ENCODE measurements at places on chromosomes 5 and 9.

DNA sequence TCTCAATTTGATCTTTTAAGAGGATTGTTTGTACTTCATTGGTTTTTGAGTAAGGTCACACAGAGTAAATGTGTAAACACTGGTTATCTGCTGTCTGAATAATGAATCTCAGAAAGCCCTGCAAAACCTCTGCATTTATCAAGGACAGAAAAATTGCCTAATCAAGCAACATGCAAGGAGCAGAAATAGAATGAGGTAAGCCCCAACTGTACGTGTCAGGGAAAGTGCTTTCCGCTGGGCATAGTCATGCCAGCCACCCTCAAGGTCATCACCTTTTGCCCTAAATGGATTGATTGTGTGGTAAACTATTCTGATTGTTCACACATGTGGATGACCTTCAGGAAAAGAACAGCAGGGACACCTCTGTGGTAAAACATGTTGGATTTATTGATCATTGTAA, 376.9 kb upstream of the KCNN2 start:
- no peak for DNase-seq

- DNase-seq, result no peak
Measured at GRCh38 chr5:90598293-90598692, 39.7 kb downstream of the ADGRV1 start.

DNA sequence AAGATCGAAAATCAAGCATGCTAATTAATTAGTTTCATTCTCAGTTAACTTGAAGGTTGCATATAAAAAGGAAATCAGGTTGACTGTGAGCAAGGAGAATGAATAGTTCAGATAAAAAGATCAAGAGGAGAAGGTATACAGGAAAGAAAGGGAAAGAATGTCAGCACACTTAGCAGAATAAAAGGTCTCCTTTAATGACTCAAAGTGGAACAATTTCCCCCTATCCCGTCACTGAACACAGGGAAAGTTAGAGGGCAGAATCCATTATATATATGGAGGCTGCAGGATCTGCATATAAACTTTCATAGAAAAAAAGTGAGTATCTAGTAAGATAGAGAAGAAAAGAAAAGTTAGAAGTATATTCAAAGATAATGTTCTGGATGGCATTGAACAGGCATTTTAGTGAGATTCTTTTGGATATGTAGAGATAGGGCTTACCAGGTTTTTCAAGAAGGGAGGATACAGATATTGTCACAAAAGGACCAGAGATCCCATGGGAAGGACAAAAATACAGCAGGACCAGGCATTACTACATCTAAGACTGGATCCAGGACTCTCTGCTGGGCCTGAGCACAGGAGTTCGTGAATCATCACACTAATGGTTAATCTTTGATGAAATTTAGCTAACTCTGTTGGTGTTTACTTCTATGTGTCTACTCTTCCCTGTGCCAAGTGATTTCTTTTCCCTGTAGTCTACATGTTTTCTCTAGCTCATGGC, 988.2 kb upstream of the ARRDC3 start:
- no peak for DNase-seq

DNA sequence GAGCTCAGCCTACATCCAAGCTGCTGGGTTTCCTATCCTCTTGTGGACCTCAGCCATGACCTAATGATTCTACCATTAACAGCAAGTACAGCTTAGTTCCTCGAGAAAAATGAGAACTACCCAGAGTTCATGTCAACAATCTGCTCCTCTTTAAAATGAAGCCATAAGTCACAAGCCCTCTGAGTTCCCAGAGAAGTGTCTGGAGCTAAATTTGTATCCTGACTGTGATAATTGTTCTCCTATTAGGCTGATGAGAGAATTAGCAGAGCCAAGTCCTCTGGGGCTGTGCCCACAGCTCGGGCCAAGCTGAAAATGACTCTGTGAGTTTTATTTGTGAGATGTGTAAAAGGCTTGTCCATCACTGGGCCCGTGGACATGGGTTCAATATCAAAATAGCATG, 145.1 kb upstream of the SMIM23 start:
- no peak for DNase-seq

- DNase-seq, result no peak
Measured at GRCh38 chr9:77215874-77216273, 38.5 kb downstream of the VPS13A start.

- no peak for DNase-seq
Measured at GRCh38 chr5:10828241-10828640, 67.2 kb upstream of the DAP start.

DNA sequence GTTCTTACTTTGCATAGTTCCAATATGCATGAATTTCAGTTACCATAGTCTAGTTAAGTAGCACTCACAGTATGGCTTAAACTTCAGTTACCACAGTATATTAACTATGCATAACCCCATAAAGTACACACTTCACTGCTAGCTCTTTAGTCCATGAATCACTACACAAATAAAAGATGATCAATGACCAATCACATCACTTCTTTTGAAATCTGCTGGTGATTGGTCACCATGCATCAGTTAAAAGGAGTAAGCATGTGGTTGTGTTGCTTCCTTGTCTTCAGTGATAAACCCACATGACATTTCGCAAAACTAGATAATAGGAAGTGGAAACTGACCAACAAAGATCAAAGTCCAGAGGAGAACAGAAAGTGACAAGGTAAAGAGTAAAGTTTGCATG, 79.0 kb downstream of the TAF11L14 start:
- DNase-seq, result no peak

- no peak for DNase-seq
Measured at GRCh38 chr5:16454686-16455085, 10.9 kb downstream of the ZNF622 start.

DNA sequence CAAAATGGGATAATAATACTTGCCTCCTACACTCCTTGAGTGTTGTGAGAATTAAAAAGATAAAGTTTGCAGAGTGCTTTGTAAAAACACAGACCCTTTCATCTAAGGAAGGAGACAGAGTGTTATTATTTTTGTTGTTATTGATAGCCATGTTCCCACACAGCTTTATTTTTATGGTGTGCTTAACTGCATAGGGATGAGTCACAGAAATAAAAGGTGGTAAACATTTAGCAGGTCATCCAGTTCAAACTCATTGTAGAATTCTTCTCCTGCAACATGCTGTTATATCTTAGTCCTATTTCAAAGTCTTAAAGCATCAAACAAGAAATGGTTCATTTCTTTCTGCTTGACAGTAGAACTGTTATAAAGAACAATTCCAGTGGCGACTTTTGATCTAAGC, 367.5 kb upstream of the ACTBL2 start:
- no peak for DNase-seq

DNA sequence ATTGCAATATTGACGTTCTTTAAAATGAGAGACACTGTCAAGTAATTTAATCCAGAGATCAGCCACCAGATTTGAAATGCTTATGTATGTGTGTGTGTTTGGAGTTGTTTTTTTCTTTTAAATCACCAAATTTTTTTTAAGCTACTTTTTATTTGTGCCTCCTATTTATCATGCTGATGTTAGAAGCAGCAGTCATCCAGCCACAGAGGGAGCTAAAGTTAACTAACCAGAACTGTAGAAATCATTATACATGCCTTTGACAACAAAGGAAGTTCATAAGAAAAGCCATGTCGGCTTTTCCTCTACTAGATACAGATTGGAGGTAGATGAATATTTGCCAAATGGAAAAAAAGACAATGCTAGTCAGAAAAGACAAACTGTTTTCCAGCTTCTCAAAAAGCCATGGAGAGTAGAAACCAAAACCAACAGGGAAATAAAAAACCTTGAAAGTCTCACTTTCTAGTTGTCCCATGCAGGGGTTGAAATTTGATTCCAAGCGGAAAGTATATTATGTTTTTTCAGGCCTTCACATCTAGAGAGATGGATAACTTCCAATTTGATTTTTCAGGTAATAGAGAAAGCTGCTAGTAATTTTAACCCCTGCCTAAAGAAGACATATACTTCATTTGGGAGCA, 4.5 kb downstream of the PURA start:
- DNase-seq, result no peak

- DNase-seq, result no peak
Measured at GRCh38 chr5:31913808-31914207, 260.3 kb downstream of the GOLPH3 start.

DNA sequence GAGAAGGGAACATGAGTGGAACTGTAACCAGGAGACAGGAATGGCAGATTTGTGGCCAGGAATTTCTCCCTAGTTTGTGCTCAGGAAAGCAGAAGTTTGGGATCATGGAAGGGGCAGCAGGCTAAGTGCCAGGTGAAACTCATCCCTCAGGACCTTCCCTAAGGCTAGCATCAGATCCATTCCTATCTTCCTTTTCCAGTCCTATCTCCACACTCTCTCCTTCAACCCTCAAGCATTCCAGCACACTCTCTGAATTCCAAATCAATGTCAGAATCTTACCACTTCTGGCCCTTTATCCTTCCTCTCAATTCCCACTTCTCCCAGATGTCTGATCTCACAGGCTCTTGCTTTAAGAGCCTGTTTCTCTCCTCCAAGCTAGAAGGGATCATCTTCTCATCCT, 53.2 kb upstream of the GRIA1 start:
- no peak for DNase-seq

DNA sequence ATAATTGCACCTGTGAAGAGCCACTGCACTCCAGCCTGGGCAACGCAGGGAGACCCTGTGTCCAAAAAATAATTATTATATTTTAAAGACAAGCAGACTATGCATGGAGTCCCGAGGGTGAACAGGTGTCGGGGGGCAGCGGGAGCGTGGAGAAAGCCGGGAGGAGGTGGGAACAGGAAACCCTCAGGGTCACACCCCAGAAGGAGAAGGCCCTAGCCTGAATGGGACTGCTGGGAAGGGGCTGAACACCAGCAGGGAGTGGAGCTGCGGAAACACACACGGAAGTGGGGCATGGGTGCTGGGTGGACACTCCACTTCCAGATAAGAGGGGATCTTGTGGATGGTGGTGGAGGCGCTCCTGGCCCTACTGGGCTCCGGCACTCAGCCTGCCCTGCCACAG, 12.8 kb downstream of the SURF6 start:
- no peak for DNase-seq

DNA sequence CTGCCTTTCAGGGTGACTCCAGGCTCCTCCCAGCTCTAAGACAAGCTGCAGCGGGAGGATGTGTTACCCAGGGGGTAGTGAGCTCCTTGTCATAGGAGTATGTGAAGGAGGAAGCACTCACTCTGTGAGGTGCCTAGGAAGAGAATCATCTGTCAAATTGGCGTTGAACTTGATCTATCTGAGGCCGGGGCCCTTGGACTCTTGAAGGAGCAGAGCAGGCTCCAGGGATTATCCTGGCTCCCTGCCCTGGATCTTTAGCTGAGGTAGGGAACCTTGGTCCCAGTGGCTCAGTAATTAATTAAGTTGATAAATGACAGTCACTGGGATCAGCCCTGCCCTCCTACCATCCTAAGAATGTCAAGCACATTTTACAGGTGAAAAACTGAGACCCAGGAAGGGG, 15.5 kb downstream of the ADGRD2 start:
- no peak for DNase-seq

DNA sequence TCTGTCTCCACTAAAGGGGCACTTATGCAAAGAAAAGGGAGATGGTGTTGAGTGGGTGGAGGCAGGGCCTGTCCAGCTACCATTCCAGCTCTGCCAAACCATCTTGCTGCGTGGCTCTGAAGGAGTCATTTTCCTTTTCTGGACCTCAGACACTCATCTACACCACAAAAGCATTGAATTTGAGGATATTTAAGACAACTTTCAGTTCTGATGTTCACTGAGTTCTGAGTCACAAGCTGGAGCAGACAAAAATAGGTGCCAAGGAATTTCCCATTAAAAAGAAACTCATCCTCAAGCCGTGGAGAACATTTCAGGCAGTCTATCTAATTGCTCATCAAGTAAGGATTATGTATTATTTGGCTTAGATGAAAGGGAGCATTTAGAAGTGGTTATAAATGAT, 195.0 kb upstream of the TBC1D2 start:
- DNase-seq, result no peak
